AG08396 (cell line): ENCODE measurements at places on chromosomes 1 and 21.

- DNase-seq = no peak
Observed at GRCh38 chr1:11194407-11195176, 5.4 kb downstream of the ANGPTL7 start.

GRCh38 chr1:79737193-79737592, 730.7 kb upstream of the ADGRL4 start:
- DNase-seq = no peak

GRCh38 chr21:37560385-37560784, 193.8 kb downstream of the DYRK1A start:
- no peak for DNase-seq

DNA sequence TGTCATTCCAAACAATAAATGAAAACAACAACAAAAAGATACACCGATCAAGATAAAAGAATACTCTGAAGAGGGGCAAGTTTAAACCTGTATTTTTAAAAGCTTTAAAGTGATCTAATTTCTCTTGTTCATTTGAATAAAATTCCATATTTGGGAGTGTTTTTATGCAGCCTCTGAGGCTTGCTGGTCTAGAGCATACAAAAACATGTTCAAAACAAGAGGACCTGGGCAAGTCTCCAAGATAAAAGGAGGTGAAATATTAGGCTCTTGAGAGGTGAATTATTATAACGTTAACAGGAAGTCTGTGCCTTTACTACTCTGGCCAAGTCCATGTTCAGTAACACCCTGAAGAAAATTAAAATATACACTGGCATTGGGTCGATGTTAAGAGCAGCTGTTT, 20.1 kb downstream of the URB1 start:
- DNase-seq = no peak

- no peak for DNase-seq
Observed at GRCh38 chr21:42258885-42259407, 40.0 kb downstream of the ABCG1 start.

- no peak for DNase-seq
Observed at GRCh38 chr1:116379674-116380498, 6.8 kb downstream of the ATP1A1 start.

- no peak for DNase-seq
Observed at GRCh38 chr1:15959827-15960446, 16.0 kb downstream of the ZBTB17 start.

DNA sequence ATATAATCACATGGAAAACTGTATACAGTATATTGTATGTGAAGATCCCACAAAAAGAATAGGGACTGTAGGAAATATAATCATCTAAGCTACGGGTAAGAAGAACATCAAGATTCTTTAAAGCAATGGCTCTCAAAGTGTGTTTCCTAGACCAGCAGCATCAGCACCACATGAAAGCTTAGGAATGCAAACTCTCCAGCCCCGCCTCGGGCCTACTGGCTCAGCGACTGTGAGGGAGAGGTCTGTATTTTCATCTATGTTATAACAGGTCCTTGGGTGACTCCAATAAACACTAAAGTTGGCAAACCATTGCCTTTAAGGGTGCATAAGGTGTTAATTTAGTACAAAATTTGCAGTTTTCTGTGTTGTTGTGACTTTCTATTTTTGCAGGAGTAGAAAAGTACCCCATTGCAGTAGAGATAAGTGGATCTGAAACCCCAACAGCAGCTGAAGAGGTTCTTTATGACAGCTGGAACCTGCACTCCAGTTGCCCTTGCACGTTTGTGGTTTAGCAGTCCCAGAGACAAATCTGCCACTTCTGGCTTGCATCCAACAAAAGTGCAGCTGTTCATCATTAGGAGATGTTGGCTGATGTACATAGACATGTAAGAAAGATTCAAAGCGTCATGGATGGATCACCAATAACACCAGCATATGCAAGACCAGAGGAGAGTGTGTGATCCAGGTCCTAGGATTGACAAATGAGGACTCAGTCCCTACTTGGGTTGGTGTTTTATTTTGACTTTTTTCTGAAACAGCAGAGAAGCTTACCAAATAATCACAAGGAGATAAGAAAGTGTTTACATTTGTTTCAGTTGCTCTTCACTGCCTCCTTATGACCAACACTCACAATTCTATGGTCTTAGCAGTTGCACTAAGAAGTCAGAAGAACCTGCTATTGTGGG, 15.9 kb upstream of the IFNAR1 start:
- no peak for DNase-seq

DNA sequence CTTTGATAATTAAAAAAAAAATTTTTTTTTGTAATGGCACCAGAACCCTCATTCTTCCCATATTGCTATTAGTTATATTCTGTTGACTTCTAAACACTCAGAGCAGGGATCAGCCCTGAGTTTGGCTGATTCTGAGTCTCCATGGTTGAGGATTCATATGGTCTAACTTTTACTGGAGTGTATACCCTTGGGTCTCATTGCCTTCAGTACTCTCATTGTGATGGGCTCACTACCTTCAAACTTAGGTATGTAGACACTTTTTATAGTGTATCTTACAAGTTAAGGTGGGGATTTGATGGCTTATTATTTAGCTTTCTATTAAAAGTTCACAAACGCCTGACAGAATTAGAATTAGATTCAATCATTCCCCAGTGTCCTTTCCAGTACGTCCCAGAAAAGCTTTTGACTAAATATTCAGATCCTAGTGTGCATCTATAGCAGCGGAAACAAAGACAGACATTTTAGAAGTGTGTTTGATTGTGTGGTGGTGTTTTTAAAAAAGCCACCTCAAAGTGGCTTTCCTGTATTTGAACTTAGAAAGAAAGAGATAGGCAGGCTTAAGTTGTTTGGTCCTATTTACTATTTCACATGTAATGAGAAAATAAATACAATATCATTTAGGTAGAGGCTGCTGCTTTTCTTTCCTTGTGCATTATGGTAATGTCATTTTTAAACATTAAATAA, 1.4 kb downstream of the MACF1 start:
- DNase-seq = no peak

DNA sequence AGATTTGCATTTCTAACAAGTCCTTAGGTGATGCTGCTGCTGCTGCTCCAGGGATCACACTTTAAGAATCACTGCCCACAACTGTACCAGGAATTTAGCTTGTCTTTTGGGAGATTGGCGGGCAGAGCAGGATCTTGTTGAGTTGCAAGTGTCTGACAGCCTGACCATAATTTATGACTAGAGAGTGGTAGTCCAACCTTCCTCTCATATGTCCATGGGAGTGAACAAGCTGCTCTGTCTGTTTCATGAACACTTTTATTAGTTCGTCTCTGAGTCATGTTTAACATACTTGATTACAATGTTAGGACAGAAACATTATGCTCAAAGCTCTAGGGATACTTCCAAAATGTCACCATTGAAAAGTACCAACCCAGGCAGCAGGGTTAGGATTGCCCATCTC, 169.6 kb downstream of the TGFB2 start:
- DNase-seq = no peak

DNA sequence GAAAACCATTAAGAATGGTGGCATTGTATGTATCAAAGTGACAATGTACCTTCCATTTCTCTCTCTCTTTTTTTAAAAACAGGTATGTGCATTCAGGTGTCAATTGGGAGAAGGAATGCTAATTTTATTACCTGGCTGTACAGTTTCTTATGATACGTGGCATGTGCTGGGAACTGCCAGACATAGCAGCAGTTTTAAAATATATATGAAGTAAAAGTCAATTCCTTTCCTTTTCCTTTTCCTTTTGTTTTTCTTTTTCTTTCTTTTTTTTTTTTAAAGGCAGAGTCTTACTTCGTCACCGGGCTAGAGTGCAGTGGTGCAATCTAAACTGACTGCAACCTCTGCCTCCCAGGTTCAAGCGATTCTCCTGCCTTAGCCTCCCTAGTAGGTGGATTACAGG, 37.0 kb downstream of the SPEN start:
- no peak for DNase-seq

GRCh38 chr1:112312879-112313278, 83.1 kb upstream of the CTTNBP2NL start:
- no peak for DNase-seq

GRCh38 chr1:227305894-227306626, 12.2 kb downstream of the CDC42BPA start:
- DNase-seq = no peak

GRCh38 chr1:91569411-91570119, 68.9 kb downstream of the CDC7 start:
- peak; percentile 82 for DNase-seq

DNA sequence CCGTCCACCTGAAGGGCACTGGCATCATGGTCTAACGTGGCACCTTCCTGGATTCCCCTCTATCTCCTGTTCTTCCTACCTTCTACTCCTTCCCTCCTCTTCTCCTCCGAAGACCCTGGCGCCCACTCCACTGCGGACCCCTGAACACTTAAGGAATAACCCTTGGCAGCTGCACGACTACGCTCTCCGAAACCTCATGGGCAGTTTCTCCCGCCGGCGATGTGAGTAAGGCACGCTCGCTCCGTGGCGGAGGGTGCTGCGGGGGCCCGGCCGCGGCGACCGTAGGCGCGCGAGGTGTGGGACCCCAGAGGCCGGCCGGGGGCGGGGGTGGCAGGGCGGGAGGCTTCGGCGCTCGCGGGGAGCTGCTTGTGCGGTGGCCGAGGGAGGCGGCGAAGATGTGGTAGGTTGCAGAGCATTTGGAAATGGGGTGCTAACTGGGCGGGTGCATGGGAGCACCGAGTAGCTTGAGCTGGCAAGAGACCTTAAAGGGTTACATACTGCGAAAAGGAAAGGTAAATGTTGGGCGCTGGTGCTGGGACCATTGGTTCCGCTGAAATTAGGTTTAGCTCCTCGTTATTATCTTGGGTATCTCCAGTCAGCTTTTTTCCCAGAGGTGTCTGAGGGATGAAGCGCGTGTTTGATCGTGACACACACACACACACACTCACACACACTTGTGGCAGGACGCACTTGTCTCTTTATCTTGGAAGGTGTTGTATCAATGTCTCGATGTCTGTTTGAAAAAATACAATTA, 876 bp downstream of the LRRC7 start:
- peak; percentile 5 for DNase-seq

DNA sequence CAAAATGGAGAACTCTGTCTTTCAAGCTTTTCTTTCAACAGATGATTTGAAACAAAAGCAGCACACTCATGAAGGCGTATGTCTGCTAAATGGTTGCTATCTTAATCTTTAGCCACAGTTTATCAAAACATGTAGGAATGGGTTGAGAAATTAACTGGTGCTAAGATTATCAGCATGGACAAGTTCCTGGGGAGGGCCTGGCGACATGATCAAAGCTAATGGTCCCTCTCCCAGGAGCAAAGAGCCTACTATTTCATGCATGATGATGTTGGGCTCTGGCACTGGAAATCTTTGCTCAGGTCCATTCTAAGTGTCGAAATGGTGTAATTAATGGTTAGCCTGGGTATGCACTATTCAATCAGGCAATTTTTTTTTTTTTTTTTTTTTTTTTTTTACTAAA, 91.7 kb downstream of the SLC45A1 start:
- no peak for DNase-seq

DNA sequence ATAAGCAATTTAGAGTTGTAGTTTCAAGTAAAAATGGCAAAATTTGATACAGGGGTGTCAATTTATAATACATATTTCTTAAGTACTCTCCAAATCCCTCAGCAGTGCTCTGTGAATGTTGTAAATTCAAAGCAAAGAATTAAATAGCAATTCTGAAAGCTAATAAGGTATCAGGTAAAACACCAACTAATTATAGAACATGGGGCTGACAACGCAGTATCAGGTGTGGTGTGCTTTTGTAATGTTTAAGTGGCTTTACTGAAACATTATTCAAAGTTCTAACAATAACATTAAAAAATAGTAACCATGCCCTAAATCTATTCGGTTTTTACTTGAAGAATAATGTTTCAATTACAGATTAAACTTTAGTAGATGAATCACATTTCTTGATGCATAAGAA, 1271.2 kb upstream of the ADGRL2 start:
- DNase-seq = no peak

- DNase-seq = no peak
Observed at GRCh38 chr1:32073299-32074229, 825 bp downstream of the TMEM39B start.

DNA sequence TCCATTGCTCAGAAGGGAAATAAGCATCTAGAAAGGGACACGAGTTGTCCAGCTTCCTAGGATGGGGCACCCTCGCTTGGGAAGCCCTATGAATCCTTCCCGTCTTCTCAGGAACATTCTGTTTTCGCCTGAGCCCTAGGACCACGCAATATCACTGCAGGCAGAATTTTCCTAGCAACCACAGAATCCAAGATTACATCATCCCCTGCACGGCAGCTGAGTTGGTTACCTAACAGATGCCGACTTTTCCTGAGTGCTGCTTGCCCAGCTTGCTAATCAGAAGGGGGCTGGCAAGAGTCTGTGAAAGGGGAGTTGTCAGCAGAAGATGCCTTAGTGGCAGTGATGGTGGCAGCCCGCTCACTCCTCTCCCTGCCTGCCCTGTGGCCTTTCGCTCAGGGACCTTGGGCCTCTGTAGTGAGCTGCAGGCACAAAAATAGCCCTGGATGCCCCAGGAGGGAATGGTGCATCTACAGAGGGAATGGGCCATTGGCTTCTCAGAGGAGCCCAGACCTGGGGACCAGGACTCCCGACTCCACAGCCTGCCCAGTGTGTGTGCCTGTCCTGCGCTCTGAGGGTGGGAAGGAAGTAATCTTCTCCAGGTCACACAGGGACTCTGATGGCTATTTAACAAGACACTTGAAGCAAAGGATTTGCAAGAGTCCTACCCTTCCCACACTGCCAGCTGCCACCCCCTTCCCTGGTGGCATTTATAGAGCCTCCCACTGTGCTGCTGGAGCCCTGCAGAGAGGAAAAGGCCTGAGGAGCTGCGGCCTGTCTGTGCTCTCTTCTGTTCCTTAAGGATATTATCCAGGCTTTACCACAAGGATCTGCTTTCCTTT, 28.9 kb upstream of the CLSTN1 start:
- peak; percentile 72 for DNase-seq

DNA sequence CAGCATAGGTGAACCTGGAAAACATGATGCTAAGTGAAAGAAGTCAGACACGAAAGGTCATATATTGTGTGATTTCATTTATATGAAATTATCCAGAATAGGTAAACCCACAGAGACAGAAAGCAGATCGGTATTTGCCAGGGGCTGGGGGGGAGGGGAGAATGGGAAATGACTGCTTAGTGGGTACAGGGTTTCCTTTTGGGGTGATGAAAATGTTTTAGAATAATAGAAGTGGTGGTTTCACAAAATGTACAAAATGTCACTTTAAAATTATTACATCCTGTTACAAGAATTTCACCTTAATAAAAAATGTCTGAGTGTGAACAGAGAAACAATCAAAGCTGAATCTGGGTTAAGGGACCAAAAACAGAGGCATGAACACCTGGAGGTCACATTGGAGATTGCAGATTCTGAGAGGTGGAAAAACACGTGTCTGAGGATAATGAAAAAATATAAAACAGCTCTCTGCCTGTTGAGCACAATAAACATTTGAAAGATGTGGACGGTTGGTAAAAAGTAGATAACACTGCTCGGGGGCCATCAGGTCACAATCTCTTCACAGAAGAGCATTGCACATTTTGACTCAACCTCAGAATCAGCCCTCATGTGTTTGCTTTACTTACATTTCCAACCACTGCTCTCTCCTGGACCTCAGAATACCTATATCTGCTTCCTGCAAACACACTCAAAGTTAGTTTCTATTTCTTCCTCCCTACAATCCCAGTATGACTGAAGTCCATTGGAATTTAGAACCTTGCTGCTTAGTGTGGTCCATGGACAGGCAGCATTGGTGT, 3.2 kb downstream of the SLAMF6 start:
- DNase-seq = no peak
